ENCODE measurements at places on chromosomes 6 and 20.
A peak's percentile ranks its signal among the peaks of the same experiment; 100 is the strongest.

- no peak for DNase-seq
These were observed 215.7 kb downstream of the SYNDIG1 start for GRCh38 chr20:24684956-24685691.

GRCh38 chr6:50264995-50265571 lies 215.4 kb upstream of the DEFB112 start:
- no peak for DNase-seq

DNA sequence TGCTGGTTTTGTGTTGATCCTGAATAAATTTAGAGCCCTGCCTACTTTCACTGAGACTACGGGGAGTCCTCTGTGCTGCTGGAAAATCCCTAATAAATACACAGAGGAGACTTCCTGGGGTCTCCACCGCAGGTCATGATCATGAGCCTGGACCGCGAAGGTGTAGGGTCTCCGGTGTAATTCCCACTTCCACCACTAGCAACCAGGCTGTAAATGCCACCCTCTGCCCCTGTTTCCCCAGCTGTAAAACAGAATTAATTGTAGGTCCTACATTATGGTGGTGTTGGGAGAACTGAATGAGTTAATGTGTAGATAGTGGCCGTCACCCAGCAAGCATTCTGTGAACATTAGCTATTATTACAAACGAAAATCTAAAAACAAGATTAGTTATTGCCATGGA lies 191.6 kb upstream of the THBS2 start:
- DNase-seq: no peak

DNA sequence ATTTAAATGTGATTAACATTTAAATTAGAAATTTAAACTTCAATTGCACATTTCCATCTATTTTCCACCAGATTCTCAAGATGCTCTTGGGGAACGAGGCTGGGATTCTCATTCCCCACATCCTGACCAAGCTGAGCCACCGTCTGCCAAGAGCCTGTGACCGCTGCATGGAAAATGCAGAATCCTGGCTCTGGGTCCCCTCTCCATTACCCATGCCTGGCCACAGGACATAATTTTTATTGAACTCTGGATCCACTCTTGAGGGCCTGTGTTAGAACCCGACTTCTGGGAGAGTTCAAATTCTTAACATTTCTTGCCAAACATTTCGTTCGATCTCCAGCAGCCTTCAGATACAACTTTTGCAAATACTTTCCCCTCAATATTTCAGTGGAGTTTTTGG lies 201.6 kb upstream of the SNX9 start:
- no peak for DNase-seq

GRCh38 chr6:23589811-23590210 lies 536.2 kb upstream of the NRSN1 start:
- DNase-seq: no peak

DNA sequence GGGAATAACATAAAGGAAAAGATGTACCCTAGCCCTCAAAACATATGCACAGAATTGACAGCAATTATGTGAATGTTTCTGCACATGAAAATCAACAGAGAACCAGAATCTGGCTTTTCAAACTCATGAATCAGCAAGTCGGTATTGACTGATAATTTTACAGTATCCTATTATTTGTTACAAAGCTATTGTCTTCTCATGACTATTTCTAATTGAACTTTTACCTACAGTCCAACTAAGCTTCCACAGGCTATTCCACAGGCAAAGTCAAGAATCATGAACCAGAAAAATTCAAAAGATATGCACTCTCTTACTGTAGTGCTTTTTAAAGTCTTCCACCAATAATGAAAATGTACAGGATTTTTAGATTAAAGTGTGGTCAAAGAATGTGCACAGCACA lies 49.1 kb upstream of the DST start:
- no peak for DNase-seq

GRCh38 chr6:20722455-20722854 lies 188.2 kb downstream of the CDKAL1 start:
- no peak for DNase-seq

DNA sequence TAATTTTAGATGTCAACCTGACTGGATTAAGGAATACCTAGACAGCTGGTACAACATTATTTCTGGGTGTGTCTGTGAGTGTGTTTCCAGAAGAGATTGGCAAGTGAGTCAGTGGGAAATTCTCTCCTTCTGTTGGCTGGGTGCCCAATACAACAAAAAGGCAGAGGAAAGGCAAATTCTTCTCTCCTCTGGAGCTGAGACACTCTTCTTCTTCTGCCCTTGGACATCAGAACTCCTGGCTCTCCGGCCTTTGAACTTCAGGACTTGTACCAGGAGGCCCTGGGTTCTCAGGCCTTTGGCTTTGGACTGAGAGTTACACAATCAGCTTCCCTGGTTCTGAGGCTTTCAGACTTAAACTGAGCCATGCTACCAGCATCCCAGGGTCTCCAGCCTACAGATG lies 7.8 kb upstream of the BTN3A1 start:
- peak; percentile 50 for DNase-seq

DNA sequence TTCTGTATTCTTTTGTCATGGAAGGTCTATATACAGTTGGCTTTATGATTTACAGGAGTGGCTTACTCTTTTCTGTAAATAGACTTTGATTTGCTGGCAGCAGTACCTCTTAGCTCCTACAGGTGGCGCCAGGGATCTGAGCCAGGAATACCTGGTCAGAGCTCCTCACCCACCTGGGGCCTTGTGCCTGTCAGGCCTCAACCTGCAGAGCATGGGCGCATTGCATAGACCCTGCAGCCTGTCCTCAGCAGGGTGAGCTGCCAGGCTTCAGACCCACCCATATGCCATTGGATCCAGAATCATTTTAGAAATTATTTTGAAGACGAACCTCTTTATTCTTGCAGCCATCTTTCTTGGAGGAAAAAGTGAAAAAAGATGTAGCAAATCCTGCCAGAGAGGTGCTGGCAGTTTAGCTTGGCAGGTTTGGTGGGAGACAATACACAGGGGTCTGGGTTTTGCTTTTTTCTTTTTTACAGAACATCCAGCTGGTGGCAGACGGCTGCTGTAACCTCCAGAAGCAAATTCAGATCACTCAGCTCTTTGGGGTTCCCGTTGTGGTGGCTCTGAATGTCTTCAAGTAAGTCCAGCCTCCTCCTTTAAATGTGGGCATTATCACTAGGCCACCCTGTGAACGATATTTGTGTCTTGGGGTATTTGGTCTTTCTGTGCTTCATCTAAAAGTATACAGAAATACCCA lies 149.1 kb downstream of the MTHFD1L start:
- DNase-seq: peak; percentile 34

DNA sequence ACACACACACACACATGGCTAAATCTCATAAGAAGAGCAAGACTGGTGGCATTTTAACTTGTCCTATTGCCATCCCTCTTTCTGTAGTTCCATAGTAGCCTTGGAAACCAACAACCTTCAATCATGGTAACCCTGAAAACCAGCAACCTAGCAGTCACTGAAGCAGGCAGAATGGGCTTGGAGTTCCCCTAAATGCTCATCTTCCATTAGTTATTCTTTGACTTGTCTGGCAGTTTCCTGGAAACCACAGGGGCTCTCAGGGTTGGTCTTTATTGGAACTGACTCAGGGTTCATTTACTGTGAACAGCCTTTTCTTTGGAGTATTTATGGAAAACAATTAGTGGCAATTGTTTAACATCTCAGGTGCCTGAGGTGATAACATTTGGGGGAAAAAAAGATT lies 19.4 kb upstream of the BRPF3 start:
- DNase-seq: no peak

DNA sequence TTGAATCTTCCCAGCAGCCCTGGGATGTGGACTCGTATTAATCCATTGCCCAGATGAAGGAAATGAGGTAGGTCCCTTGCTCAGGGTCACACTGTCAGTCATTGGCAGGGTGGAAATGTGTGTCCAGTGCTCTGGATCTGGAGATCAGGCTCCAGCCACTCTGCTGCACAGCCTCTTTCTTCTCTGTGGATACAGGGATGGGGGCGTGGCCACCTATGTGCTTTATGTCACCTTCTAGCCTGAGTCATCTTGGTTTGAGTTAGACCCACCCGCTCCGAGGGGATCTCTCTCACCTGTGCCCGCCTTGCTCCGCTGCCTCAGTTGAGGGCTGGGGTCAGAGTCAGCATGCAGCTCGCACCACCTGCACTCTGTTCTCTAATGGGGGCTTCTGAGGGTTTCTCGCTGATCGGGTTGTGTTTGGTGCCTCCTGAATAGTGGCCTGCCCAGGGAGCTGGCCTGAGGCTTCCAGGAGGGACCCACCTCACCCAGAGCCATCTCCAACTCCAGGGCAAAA lies 80.0 kb downstream of the TCP11 start:
- no peak for DNase-seq

DNA sequence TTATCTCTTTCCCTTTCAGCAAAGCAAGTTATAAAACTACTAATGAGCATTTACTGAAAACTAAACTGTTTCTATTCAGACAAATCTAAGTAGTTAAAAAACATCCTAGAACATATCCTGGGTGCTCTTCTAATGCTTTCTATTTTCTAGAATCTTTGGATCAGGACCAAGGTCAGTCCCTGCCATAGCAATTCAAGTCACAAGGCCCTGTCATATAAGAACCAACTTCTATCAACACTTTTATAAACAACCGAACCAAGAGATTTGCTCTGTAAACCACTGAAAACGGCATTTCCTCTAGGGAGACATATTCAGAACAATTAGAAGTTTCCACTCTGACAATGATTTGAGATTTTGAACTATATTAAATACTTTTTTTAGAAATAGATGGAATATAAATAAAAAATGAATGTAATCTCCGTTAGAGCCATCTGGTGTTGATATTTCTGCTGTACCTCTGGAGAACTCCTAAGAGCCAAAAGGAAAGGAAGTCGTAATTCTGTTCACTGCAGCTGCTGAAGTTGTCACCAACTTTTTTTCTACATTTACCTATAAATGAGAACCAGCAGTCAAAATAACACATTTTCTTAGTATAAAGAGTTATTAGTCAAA lies 51.4 kb upstream of the LGSN start:
- no peak for DNase-seq

- DNase-seq: no peak
These were observed 511.8 kb downstream of the LMBRD1 start for GRCh38 chr6:69285054-69285453.

- DNase-seq: no peak
These were observed 6.5 kb upstream of the BNIP5 start for GRCh38 chr6:36343109-36343680.

GRCh38 chr6:43929511-43929910 lies 159.5 kb downstream of the VEGFA start:
- no peak for DNase-seq

DNA sequence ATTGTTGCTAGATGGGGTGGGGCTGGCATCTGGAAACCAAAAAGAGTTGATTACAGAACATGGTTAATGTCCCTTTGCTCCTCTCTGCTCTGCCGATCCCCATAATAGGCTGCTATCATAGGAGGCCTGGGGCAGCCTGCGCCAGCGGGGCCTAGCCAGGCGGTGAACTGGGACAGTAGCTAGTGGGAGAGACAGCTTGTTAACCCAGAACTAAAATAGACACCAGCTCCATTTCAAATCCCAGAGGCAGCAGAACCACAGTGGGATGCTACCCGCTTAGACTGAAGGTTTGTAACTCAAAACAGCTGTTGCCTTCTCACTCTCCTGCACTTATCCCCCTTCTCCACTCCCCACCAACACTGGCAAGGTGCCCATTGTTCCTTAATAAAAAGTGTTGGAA lies 98.5 kb downstream of the SSR1 start:
- DNase-seq: no peak

GRCh38 chr20:1035466-1035865 lies 33.4 kb upstream of the RSPO4 start:
- no peak for DNase-seq

DNA sequence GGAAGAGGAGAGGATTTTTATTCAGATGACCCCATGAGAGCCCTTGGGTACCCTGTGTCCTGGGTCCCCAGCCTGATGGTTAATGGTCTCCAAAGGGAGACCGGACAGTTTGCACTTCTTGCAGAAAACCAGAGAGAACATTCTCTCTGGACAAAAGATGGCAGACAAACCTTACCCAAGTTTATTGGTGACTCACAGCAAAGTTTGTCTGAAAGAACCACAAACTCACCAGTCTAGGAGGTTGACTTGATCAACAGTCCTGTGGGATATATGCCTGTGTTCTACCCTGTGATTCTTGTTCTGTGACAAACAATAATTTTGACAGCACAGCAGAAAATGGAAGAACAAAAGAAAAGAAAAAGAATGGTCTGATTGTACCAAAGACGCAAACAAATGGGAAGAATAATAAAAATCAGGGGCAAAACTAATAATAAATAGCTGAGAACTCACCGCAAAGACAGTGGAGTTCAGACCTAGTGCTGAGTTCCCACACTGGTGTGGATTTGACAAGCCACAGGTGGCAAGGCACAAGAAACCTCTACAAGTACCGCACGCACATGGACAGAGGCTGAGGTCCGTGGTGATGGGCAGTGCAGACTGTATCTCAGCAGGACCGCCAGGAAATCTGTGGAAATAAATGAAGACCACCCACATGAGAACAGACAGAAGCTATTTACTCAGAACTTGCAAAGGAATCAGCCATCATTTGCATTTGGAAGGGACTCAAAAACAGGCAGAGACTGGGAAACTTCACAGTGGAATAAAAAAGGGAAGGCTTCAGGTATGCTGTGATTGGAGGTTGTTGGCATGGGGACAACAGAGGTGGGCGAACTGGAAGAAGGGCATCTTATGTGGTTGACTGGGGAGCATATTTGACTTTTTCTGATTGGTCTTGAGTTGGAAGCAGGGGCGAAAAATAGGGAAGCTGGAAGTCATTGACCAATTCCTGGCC lies 246.3 kb upstream of the RNF24 start:
- DNase-seq: no peak

DNA sequence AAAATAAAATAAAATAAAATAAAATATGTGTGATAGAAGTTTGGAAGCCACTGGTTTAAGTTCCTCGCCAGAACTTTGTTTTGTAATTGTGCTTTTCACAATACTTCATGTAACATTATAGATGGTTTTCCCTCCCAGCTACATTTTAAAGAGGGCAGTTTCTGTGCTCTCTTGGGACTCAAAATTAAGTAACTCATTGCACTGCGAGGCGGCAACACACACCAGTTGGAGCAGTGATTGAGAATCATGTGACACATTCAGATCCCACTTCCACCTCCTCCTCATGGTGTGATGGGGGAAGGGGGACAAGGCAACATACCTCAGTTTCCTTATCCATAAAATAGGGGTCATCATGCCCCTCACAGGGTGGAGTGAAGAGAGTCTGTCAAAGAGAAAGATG lies 7.5 kb downstream of the C2 start:
- DNase-seq: no peak

DNA sequence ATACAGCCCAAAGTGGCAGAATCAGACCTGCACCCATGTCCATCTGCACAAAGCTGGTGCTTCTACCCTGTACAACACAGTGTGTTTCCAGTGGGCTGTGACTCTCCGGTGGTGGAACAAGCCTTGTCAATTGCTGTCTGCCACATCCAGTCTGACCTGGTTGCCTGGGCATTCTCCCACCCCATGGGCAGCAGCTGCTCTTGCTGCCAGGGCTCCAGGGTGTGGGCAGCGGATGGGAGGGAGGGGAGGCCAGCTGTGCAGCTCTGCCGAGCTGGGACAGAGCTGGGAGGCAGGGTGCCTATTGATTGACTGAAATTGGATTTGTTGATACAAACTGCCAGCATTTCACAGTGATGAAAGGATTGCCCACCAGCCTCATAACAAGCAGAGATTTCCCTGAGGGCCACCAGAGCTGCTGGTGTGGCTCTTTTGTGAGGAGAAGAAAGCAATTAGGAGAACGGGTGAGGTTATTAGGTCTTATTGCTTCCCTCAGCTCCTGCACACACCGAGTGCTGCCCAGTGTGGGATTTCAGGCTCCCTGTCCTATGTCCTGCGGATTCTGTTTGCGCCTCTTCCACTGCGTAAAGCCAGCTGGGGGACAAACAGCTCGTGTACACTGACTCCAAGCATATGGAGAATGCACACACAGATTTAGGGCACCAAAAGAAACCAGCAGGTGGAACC lies 150.8 kb downstream of the NRN1 start:
- DNase-seq: peak; percentile 10

Data from DMS 273 treated with DMSO at 0.1 percent for 48 hours (cell line).